ENCODE measurements at places on chromosomes 3 and 15. TPM values are rescaled to one million over a fixed set of nuclear protein-coding genes. Genes with fewer than 3 reads are reported as not detected.
A peak's percentile ranks its signal among the peaks of the same experiment; 100 is the strongest.

DNA sequence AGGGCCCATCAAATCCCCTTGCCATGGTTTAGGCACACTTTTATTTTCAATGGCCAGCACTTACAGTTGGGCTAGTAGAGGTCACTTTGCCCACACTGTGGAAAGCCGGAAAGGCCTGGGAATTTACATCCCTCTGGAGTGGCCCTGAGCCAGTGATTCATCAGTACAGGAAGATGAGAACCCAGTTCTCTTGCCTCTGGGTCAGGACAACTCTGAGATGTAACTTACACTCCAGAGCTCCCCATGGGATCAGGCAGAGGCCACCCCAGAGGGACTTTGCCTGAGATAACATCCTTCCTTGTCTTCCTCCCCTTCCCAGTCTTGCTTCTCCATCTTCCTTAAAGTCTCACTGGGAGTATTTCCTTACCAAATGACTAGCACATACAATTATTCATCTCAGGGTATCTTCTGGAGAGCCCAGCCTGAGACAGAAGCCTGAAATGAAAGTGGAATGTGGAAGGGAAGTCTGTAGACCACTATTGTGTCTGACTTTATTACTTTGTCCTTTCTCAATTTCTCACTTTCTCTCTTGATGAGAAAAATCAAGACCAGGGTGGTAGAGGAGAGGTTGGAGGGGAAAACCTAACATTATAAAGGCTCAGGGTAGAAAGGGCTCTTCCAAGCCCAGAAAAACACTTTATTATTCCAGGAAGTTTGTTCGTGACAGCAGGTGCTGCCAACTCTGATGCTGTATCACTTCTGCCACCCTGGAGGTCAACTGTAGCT, 220.8 kb downstream of the ZNF621 start:
- no peak for DNase-seq

- DNase-seq: no peak
These were observed 32.9 kb downstream of the IGDCC3 start for GRCh38 chr15:65344914-65345275.

DNA sequence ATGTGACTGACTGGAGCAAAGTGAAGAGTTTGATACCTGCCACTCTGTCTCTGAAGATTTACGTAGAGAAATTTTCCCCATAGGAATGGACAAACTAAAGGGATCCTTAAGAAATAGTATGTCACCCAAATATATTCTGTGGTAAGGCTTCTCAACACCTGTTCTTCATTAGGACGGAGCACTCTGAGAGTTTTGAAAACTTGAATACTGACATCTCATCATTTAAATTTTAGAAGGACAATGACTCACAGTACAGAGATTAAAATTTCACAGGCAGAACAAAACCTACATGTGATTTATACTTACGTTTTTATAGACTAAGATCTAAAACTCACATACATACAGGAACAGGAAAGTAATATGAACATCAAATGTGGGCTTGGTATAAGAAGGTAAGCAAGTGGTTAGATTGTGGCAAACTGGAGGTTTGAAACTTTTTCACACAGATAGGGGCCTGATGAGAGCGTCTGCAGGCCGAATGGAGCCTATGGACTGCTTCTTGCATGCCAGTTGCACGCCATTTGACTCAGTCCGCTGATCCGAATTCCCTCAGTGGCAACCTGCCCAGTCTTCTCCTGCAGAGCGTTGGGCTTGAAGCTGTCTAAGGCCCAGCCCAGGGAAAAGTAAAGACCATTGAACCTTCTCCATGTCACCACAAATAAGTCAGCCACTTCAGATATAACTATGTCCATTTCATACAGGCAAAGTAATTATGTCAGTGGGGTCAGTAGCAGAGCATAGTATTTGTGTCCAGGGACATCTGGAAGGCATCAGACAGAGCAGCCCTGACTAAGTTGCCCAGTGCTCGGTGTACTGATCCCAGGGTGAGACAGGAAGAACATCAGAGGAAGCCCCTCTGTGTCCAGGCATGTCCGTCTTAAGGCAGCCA, 45.7 kb downstream of the ZBTB38 start:
- peak; percentile 58 for DNase-seq

- DNase-seq: no peak
These were observed 443.5 kb downstream of the OTOL1 start for GRCh38 chr3:161939918-161940620.

The GOLGA8G gene
- not detected for total RNA-seq

GRCh38 chr3:13712682-13713180, 163.8 kb downstream of the FBLN2 start:
- DNase-seq: no peak

Measured in activated CD4-positive, alpha-beta T cell treated with anti-CD3 and anti-CD28 coated beads for 36 hours (primary cell).